Neural crest cell (in vitro differentiated cells): ENCODE measurements at places on chromosomes 5 and 9. TPM values are rescaled to one million over a fixed set of nuclear protein-coding genes. Genes with fewer than 3 reads are reported as not detected.
A peak's percentile ranks its signal among the peaks of the same experiment; 100 is the strongest.

DNA sequence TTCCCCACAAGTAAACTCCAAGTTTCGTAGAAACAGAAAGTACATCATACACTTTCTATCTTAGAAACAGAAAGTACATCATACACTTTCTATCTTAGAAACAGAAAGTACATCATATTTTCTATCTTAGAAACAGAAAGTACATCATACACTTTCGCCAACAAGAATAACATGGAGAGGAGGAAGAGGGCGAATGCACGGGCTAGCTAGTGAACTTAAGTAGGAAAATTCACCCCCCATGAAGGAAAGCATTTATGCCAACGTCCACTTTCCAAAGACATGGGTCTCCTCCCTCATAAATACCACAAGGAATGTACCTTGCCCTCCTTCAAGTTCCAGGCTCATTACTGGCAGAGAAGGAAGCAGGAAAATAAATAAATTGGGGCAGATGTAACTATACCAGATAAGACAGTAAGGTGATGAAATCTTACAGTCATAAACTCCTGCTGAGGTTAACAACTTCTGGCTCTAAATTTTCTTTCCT, 64.7 kb downstream of the FRMD3 start:
- no peaks in the 10 kb centered on the region for H3K27me3 ChIP-seq
- no peak overlapping the region for H3K27ac ChIP-seq
- H3K36me3 ChIP-seq = no peaks in the 10 kb centered on the region
- H3K4me3 ChIP-seq = no peak overlapping the region
- peaks cover 10% of the 10 kb centered on the region for H3K4me1 ChIP-seq
- DNase-seq = no peak

Gene SCGB3A2
- not detected in 2 replicates for total RNA-seq

DNA sequence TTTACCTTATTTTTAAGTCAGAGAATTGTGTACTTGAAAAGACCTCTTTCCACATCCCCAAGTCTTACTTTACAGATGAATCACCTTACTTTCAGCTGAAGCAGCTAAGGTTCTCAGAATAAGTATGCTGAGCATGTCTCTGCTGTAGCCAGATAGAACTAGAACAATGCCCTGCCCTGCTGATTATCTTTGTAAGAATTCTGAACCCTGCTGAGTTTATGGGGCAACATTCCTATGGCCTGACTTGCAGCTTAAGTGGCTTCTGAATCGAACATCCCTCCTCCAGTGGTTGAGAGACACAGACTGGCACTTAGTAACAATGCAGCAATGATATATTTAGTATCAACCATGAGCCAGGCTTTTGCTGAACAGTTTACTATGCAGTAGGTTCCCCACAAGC, 592.0 kb upstream of the WWC1 start:
- H3K36me3 ChIP-seq = peaks cover 5% of the 10 kb centered on the region
- H3K4me3 ChIP-seq = no peak overlapping the region
- no peak for DNase-seq
- H3K4me1 ChIP-seq = peaks cover 15% of the 10 kb centered on the region

- H3K27me3 ChIP-seq = no peaks in the 10 kb centered on the region
- DNase-seq = no peak
Measured at GRCh38 chr5:93092349-93093105, 488.5 kb downstream of the NR2F1-AS1 start.

- peak overlapping the region; percentile 66 for H3K4me3 ChIP-seq
- peaks cover 2% of the 10 kb centered on the region for H3K27me3 ChIP-seq
- no peak overlapping the region for H3K27ac ChIP-seq
- no peak for DNase-seq
- peaks cover 5% of the 10 kb centered on the region for H3K4me1 ChIP-seq
Measured at GRCh38 chr5:179791881-179792611, 1.7 kb upstream of the LTC4S start.

Gene SLC34A1
- total RNA-seq = 0.16 TPM in 1 of 2 replicates, not detected in the other
